NCI-H446 (cell line): ENCODE measurements at places on chromosomes 6 and 20.

DNA sequence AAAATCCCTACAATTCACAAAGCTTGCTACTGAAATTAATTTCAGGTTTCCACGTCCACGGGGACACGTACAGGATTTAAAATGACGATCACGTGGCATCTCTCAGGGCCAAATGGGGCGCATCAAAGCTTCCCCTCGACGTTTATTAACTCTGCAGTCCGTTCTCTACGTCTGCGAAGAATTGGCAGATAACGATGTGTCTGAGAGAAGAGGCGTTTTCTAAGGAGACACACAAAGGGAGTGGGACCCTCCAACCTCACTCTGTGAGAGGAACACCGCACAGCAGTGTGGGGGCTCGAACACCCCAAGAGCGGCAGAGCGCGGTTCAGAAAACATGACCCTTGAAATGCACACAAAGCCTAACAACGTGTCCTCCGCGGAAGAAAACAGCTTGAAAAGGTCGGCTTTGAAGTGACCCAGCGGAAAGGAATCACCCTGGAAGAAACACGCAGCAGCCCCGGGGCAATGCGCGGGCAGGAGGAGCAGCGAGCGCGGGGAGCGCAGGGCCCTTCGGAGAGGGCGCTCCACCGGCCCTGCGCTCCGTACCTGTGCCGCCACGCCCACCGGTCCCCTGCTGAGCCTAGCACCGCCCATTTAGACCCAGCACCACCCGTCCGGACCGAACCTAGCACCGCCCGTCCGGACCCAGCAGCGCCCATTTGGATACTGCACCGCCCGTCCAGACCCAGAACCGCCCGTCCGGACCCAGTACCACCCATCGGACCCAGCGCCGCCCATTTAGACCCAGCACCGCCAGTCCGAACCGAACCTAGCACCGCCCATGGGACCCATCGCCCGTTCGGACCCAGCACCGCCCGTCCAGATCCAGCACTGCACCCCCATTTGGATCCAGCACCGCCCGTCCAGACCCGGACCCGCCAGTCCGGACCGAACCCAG, 1.1 kb upstream of the AFDN start:
- no peak for DNase-seq

- peak; percentile 81 for DNase-seq
These were observed 71.3 kb downstream of the CDKAL1 start for GRCh38 chr6:20605581-20605980.

- DNase-seq = no peak
These were observed 194.0 kb downstream of the EYA4 start for GRCh38 chr6:133435065-133435728.

GRCh38 chr20:55977690-55978459, 27.4 kb downstream of the CBLN4 start:
- DNase-seq = peak; percentile 73

- DNase-seq = no peak
These were observed 158.2 kb downstream of the AKAP7 start for GRCh38 chr6:131293472-131293911.

- DNase-seq = no peak
These were observed 51.3 kb downstream of the DAAM2 start for GRCh38 chr6:39843305-39844020.

DNA sequence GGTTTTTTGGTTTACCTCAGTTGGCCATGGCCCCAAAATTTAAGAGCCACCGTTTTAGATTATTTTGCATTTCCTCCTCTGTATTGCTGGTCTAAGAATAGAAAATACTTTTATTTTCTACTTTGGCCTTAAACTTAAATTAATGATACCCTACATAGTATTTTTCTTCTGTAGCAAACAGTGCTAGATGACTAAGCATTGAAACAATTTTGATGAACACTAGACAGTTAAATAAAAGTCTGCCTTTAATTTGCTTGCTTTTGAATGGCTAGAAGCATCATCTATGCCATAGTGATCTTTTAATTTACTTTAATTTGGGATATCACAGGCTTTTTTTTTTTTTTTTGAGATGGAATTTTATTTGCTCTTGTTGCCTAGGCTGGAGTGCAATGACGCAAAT, 106.4 kb downstream of the CD109 start:
- no peak for DNase-seq

- DNase-seq = no peak
These were observed 133.5 kb downstream of the PLCB1 start for GRCh38 chr20:8265588-8265987.

- DNase-seq = no peak
These were observed at the start of gene PXDC1 for GRCh38 chr6:3751077-3751729. Gene PXDC1 (minus strand): TSS chr6:3751713. CDS start chr6:3751531, 182 bp downstream.
